GM04504 (cell line): ENCODE measurements at places on chromosomes 3 and 15.

DNA sequence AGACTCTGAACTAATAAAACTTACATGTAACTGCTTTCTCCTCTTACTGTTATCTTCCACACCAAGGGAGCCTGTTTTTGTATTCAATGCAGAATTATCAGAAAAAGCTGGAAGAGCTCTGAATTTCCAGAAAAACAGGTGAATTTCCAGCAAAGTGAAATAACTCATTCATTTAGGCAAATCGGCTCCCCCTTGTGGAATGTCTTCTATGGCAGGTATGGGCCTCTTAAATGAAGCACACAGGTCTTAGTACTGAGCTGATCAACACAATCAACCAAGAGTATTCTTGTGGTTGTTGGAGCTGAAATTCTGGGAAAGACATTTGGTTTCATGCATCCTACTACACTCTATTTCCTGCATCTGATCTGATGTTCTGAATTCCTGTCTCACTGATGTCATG lies 31.0 kb upstream of the PTPRG start:
- DNase-seq: no peak

DNA sequence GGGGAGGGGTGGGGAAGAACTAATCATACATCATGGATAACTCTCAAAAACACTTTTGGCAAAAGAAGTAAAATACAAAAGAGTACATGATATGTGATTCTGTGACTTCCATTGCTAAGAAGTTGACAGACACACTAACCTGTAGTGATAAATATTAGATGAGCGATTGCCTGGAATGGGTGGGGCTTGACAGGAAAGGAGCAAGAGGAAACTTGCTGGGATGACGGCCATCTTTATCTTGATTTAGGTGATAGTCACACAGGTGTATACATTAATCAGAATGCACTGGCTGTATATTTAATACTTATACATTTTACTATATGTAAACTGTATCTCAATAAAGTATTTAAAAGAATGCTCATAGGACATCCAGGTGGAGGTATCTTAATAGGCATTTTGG lies 13.1 kb downstream of the PARL start:
- no peak for DNase-seq

GRCh38 chr3:154301561-154301960 lies 22.7 kb downstream of the DHX36 start:
- DNase-seq: no peak

DNA sequence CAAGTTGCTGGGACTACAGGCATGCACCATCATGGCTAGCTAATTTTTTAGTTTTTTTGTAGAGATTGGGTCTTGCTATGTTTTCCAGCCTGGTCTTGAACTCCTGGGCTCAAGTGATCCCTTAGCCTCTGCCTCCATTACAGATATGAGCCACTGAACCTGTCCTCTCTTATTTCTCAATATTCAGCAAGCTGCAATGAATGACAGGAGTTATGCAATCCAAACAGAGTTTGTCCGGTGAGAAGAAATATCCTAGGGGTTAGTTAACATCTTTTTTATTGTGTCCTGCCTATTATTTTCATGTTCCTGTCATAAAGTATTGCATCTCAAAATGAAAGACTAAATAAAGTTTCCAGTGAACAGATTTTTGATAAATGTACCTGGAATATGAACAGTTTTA lies 1161.4 kb downstream of the OTOL1 start:
- no peak for DNase-seq

DNA sequence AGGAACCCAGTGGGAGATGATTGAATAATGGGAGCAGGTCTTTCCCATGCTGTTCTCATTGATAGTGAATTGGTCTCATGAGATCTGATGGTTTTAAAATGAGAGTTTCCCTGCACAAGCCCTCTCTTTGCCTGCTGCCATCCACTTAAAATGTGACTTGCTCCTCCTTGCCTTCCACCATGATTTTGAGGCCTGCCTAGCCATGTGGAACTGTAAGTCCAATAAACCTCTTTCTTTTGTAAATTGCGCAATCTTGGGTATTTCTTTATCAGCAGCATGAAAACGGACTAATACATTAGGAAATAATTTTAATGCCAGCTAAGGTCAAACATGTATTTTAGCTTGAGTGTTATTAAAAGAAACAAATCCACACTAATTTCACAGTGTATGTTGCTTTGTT lies 517.6 kb upstream of the ALCAM start:
- DNase-seq: no peak

DNA sequence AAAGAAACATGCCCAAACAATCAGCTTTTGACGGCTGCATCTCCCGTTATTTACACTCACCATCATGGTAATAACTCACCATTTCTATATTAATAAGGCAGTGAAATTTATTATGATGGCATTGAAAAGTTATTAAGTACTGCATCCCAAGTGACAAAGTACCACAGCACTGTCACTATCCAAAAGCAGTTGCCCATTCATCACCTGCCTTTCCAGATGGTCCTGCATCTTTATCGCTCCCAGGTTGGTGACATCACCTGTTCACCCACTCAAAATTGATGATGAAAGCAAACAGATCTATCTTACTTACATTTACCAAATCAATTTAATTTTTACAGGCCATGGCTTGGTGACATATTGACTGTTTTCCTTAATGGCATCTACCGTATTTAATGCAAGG lies 299.0 kb downstream of the MECOM start:
- DNase-seq: no peak

GRCh38 chr3:54777141-54777540 lies 150.7 kb downstream of the LRTM1 start:
- no peak for DNase-seq

- peak; percentile 34 for DNase-seq
Measured at GRCh38 chr3:48157950-48158376, 30.3 kb downstream of the CDC25A start.

DNA sequence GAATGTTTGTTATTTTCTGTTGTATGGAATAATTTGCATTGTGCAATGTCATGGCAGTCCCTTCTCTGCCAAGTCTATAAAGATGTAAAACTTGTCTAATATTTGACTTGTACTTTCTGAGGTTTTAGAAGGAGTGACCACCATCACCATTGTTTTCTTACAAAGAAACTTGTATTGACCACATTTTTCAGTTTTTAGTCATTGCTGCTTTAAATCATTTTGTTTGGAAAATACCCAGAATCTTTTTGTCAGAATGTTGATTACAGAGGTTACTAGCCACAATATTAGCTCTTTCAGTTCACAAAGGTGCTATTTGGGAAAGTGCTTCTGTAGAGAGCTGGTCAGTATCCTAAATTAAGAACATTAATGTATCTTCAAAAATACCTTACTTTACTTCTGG lies 532.4 kb upstream of the GBE1 start:
- DNase-seq: no peak

- peak; percentile 77 for DNase-seq
Measured at GRCh38 chr3:72661115-72661457, 187.2 kb downstream of the SHQ1 start.
